ENCODE measurements at places on chromosomes 7 and 10.

- H3K4me1 ChIP-seq, result no peaks in the 10 kb centered on the region
- H3K27ac ChIP-seq, result no peak overlapping the region
- H3K36me3 ChIP-seq, result no peaks in the 10 kb centered on the region
- no peak overlapping the region for H3K4me3 ChIP-seq
- DNase-seq, result no peak
Observed at GRCh38 chr7:137032436-137032835, 164.0 kb downstream of the CHRM2 start.

DNA sequence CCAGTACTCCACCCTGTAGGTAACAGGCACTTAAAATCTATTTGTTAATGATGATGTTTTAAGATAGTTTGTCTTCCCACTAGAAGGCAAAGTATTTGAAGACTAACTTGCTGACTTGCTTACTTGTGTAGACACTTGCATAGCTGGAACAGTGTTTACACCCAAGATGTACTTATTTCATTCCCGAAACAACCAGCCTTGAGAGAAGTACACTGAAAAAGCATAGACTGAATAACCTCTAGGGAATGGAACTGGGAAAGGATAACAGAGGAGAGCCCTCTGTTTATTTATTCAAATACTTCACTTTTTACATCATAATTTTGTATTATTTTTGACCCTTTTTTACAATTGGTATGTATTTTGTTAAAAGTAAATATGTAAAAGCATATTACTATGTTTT, 33.1 kb upstream of the TMEM26 start:
- H3K36me3 ChIP-seq, result no peaks in the 10 kb centered on the region
- DNase-seq, result no peak

DNA sequence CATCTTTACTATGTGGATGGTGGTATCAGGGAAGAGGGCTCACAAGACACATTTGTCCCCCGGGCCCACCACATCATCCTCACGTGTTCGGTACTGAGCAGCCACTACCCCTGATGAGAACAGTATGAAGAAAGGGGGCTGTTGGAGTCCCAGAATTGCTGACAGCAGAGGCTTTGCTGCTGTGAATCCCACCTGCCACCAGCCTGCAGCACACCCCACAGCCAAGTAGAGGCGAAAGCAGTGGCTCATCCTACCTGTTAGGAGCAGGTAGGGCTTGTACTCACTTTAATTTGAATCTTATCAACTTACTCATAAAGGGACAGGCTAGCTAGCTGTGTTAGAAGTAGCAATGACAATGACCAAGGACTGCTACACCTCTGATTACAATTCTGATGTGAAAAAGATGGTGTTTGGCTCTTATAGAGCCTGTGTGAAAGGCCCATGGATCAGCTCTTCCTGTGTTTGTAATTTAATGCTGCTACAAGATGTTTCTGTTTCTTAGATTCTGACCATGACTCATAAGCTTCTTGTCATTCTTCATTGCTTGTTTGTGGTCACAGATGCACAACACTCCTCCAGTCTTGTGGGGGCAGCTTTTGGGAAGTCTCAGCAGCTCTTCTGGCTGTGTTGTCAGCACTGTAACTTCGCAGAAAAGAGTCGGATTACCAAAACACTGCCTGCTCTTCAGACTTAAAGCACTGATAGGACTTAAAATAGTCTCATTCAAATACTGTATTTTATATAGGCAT, 9.1 kb upstream of the CSGALNACT2 start:
- no peak overlapping the region for H3K27ac ChIP-seq
- H3K4me3 ChIP-seq, result no peak overlapping the region
- no peaks in the 10 kb centered on the region for H3K36me3 ChIP-seq
- peaks cover 37% of the 10 kb centered on the region for H3K4me1 ChIP-seq
- DNase-seq, result no peak

DNA sequence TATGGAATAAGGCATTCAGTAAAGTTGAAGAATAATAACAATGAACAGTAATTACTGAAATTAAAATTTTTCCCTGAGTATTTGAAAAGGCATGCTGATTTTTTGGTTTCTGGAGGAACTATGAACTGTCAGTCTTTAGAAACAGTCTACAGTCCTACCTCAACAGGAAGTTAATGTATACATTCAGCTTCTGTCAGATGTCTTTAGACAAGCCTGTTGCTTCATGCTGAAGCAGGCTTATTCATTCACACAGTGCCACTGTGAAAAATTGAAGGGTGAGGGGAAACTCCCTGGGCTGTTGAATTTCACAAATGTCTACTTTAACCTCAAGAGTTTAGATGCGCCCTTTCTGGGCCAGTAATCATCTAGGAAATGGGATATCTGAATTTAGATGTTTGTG, 3.5 kb downstream of the NRF1 start:
- peak overlapping the region; percentile 71 for H3K4me3 ChIP-seq
- H3K4me1 ChIP-seq, result peaks cover 37% of the 10 kb centered on the region
- no peak for DNase-seq
- peaks cover 1% of the 10 kb centered on the region for H3K36me3 ChIP-seq
- H3K27ac ChIP-seq, result peak overlapping the region; percentile 71

DNA sequence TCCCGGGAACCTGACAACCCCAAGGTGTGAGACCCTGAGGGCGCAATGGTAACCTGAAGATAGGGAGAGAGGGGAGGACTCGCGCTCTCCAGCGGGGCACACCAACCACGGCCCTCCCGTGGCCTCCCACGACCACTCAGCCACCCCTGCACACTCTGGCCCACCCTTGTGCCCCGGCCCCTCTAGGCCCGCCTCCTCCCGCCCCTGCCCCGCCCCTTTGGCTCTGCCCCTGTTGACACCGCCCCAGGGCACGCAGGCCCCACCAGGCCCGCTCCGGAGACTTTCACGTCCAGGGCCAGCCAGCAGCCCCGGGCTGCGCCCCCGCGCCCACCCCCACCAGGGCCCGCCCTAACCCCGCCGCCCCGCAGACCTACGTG, 10.9 kb downstream of the ATG9B start:
- H3K27me3 ChIP-seq, result peaks cover 3% of the 10 kb centered on the region
- H3K4me3 ChIP-seq, result peak overlapping the region; percentile 86
- no peak for DNase-seq
- H3K36me3 ChIP-seq, result no peaks in the 10 kb centered on the region
- peak overlapping the region; percentile 100 for H3K27ac ChIP-seq

DNA sequence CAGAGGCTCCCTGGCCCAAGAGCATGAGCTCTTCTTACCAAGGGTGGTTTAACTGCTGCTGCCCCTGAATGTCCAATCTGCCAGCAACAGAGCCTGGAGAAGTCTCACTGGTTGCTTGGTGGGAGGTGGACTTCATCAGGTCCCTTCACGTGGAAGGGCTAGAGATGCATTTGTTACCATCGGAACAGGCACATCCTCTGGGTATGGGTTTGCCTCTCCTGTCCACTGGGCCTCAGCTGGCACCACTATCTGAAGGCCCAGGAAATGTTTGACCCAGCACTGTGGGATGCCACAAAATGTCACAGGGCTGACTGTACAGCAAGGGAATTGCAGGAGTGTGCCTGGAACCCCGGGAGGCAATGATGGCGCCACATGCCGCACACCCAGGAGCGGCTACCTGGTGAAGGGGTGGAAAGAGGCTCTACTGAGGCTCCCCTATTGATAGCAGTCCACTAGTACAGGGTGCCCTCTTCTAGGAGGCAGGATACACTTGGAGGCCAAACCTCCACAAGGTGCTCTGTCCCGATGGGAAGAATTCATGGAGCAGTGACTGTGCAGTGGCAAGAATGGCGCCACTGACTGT, 603.1 kb upstream of the MGMT start:
- no peaks in the 10 kb centered on the region for H3K4me1 ChIP-seq
- no peak overlapping the region for H3K27ac ChIP-seq
- H3K36me3 ChIP-seq, result no peaks in the 10 kb centered on the region
- DNase-seq, result no peak
- H3K27me3 ChIP-seq, result peaks cover 2% of the 10 kb centered on the region
- no peak overlapping the region for H3K4me3 ChIP-seq

- H3K4me3 ChIP-seq, result no peak overlapping the region
- no peaks in the 10 kb centered on the region for H3K36me3 ChIP-seq
- H3K27ac ChIP-seq, result no peak overlapping the region
- H3K27me3 ChIP-seq, result peaks cover 3% of the 10 kb centered on the region
Observed at GRCh38 chr10:72935361-72935760, 19.2 kb downstream of the PLA2G12B start.

DNA sequence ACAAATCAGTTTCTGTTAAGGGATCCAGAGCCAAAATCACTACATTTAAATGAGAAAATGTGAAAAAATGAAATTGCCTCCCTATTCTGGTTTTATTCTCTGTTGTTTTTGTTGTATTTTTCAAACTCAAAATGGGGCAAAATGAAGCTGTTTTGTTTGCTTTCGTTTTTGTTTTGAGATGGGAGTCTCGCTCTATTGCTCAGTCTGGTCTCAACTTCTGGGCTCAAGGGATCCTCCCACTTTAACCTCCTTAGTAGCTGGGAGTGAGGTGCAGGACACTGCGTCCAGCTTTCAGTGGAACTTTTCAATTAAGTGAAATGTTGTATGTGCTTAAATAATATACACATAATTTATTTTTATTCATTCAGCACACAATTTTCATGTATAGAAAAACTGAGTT, 205.0 kb downstream of the SORCS1 start:
- no peak overlapping the region for H3K27ac ChIP-seq
- no peak for DNase-seq
- H3K4me3 ChIP-seq, result no peak overlapping the region
- no peaks in the 10 kb centered on the region for H3K27me3 ChIP-seq
- H3K36me3 ChIP-seq, result peaks cover 6% of the 10 kb centered on the region

DNA sequence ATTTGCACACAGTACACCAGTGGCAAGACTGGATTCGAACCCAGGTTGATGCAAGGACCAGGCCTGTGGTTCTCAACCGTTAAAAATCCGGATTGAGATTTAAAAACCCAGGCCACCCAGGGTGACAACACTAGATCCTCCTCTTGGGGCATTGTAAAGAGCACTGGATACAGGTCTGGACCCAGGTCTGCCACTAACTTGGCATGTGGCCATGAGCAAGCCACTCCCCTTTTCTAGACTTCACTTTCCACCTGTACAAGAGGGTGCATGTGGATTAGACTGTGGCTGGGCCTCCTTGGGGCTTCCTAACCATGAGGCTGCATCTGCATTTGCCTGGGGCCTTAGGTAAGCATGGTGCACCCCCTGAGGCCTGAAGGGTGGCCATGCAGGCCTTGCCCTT, 21.7 kb upstream of the SLC29A3 start:
- H3K4me3 ChIP-seq, result no peak overlapping the region
- H3K27ac ChIP-seq, result no peak overlapping the region
- H3K27me3 ChIP-seq, result peaks cover 18% of the 10 kb centered on the region
- no peak for DNase-seq

- DNase-seq, result no peak
- no peak overlapping the region for H3K4me3 ChIP-seq
- no peaks in the 10 kb centered on the region for H3K4me1 ChIP-seq
- no peaks in the 10 kb centered on the region for H3K36me3 ChIP-seq
Observed at GRCh38 chr7:81186691-81187090, 267.8 kb upstream of the SEMA3C start.

- H3K27me3 ChIP-seq, result peaks cover 20% of the 10 kb centered on the region
- no peak overlapping the region for H3K27ac ChIP-seq
- no peak overlapping the region for H3K4me3 ChIP-seq
Observed at GRCh38 chr10:121678631-121679174, 80.5 kb upstream of the FGFR2 start.

DNA sequence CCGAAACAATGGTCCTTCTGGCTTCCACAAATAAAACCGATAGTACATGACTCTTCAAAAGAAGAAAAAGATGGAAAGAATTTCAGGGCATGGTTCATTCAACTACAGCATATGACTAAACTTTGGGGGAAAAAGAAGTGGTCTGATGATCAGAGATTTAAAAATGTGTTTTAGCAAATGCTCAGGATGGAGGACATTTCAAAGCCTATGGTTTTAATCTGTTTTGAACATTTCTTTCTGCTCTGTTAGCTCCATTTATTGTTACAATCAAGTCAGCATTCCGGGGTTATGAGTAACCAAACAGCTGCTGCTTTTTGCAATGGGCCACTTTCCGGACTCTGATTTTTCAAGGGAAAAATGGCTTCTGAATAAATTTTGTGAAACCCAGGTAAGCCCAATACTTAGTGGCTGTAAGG, 142.4 kb downstream of the CUBN start:
- H3K4me3 ChIP-seq, result no peak overlapping the region
- H3K27me3 ChIP-seq, result no peaks in the 10 kb centered on the region
- no peak for DNase-seq
- H3K4me1 ChIP-seq, result no peaks in the 10 kb centered on the region

DNA sequence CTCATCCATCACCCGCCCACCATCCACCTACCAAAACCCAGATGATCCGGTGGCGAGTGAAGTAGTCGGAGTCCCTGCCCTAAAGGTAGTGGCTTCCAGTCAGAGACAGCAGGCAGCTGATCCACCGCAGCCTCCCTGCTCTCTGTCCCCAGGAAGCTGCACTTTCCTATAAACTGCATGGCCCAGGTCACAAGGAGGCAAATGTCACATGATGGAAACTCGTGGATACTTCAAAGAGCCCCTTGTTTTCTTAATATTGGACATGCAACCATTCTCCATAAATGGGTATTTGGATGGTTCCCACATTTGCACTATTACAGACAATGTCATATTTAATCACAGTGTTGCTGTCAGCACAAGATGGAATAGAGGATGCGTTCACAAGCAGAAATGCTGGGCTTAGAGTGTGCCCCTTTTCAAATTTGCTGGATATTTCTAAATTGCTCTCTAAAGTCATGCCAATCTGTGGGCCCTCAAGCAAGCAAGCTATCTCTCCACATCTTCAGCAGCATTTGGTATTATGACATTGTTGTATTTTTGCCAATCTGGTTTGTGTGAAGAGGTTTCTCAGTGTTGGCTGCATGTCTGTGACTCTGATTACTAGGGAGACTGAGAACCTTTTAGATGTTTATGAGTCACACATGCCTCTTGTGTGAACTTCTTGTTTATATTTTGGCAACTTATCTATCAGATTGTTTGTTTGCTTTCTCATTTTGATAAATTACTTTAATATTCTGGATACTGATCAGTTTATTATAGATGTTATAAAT, 822.0 kb downstream of the TNS3 start:
- H3K27me3 ChIP-seq, result no peaks in the 10 kb centered on the region
- H3K27ac ChIP-seq, result no peak overlapping the region
- no peaks in the 10 kb centered on the region for H3K4me1 ChIP-seq
- no peak for DNase-seq
